Erythroblast (primary cell): ENCODE measurements at places on chromosomes 6 and 20.
A peak's percentile ranks its signal among the peaks of the same experiment; 100 is the strongest.

DNA sequence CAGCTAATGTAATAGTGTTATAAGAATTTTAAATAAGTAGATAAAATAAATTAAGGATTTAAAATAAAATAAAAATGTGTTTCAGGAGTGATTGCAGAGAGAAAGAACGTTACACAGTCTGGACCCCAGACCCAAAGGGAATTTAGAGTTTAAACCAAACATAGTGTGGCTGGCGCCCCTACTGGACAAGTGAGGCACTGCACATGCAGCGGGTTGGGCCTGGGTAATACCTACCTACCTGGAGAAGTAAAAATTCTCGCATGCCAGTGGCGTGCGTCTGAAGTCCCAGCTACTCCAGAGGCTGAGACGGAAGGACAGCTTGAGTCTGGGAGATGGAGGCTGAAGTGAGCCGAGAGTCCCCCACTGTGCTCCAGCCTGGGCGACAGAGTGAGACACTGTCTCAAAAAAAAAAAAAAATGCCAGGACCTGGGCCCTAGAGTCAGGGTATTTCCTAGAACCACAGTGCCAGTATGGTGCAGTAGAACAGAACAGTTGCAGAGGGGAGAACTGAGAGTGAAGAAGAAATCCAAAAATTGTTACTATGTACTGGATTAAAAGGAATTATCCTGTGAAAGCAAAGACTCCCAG, 71.4 kb upstream of the TCF21 start:
- DNase-seq: peak; percentile 60

DNA sequence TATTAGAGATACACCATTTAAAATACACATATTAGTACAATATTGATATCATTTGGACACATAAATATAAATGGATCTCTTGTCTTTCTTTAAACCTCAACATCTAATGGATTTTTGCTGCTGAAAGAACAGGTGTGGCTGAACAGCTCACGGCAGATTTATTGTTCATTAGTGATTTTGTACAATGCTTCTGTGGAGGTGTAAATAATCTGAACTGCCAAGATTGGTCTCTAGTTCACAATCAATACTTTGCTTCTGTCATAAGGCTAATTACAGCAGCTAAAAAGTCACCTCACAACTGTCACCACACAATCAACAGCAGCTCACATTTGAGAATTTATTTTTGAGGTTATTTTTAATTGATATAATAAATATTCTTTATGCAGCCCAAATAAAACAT, 162.0 kb upstream of the SIM1 start:
- no peak for DNase-seq

- DNase-seq: peak; percentile 68
Observed at GRCh38 chr20:45138561-45139300, 14.5 kb upstream of the WFDC12 start.

DNA sequence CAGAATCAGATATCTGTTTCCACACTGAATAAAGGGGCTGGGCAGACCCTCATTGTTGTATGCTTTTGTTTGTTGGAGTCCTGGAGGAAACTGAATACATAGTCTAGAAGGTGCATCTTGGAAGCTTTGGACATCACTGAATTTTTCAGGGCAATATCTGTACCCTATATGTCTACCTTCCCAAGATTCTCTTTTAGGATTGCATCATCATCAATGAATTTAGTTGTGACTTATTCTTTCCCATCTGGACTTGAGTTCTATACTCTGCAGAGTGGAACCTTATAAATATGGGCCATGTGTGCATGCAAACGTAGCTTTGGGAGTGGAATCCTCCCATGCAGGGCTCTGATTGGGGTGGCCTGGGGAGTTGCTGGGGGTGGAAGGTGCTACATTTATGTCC, 60.7 kb upstream of the PROKR2 start:
- no peak for DNase-seq

GRCh38 chr6:75855052-75855451, 106.0 kb downstream of the MYO6 start:
- DNase-seq: peak; percentile 58
